Activated CD4-positive, alpha-beta T cell treated with anti-CD3 and anti-CD28 coated beads, Interleukin-2, amount 50 U/mL, for 1 hour (primary cell): ENCODE measurements at places on chromosomes 5 and 9.

- no peak for DNase-seq
Measured at GRCh38 chr9:79776581-79776980, 204.8 kb downstream of the TLE4 start.

DNA sequence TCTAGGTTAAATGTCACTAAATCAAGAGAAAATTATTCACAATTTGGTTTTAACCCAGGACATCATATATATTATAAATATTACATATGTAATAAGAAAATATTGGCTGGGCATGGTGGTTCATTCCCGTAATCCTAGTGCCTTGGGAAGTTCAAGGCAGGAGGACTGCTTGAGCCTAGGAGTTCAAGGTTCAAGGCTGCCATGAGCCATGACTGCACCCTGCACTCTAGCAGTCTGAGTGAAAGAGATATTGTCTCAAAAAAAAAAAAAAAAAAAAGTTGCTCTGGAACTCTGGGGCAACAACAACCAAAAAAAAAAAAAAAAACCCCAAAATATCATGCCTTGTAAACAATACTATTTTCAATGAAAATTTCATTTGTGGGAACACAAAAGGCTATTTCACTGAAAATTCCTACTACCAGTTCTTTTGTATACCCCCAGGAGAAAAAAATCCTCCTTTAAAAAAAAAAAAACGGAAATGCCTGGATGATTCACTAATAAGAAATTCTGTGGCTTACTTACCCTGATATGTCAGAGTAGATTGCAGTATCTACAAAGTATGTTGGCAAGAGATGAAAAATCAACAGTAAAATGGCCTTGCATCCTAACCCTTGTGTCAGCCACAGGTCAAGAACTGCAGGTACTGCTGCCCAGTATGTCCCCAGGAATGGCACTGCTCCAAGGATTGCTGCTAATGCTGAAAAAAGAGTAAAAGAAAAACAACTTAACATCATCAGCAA is 22.6 kb upstream of the CTNNAL1 start:
- DNase-seq: no peak

- no peak for DNase-seq
Measured at GRCh38 chr9:94639999-94640376, 670 bp upstream of the FBP1 start.

- DNase-seq: no peak
Measured at GRCh38 chr5:17723876-17724275, 89.6 kb downstream of the TAF11L14 start.

- no peak for DNase-seq
Measured at GRCh38 chr9:97309260-97309659, 1.8 kb downstream of the CCDC180 start.
